Lung microvascular endothelial cell (primary cell): ENCODE measurements at places on chromosomes 3 and 15. TPM values are rescaled to one million over a fixed set of nuclear protein-coding genes. Genes with fewer than 3 reads are reported as not detected.
A peak's percentile ranks its signal among the peaks of the same experiment; 100 is the strongest.

The NANOGP8 gene
- total RNA-seq: not detected in 2 replicates

The CDCP1 gene
- total RNA-seq: under 0.01 and 0.44 TPM in 2 replicates

The FHIT gene
- total RNA-seq: 0.22 and 0.79 TPM in 2 replicates

GRCh38 chr15:29568840-29569532, 253.3 kb downstream of the TJP1 start:
- DNase-seq: no peak

DNA sequence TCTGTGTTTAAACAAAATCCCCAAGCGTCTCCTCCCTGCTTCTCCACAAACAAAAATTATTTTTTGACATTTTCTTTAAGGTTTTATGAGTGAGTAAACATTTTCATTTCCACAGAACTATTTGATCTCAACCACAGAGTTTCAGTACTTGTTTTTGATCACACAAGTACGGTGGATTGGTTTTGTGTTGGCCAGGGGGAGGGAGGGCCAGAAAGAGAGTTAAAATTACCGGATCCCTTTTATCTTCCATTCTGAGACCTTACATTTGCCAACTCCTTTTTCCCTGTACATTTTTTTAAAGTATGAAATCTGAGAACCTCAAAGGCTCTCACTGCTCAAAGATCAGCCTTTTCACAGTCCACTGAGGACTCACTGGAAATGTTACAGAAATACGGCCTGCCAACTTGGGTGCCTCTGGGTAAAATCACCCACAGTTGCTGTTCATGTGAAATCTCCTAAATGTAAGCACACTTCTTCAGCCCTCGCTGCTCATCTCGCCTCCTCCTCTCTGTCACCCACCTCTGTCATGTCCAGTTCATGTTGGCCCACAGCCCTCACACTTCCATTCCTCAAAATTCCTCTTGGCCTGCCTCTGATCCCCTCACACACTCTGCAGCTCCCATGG, 1.7 kb downstream of the HOMER2 start:
- DNase-seq: no peak

- DNase-seq: no peak
These were observed 285.9 kb upstream of the VEPH1 start for GRCh38 chr3:157789162-157789561.

- peak; percentile 62 for DNase-seq
These were observed 32.4 kb downstream of the LEO1 start for GRCh38 chr15:51939216-51939615.

DNA sequence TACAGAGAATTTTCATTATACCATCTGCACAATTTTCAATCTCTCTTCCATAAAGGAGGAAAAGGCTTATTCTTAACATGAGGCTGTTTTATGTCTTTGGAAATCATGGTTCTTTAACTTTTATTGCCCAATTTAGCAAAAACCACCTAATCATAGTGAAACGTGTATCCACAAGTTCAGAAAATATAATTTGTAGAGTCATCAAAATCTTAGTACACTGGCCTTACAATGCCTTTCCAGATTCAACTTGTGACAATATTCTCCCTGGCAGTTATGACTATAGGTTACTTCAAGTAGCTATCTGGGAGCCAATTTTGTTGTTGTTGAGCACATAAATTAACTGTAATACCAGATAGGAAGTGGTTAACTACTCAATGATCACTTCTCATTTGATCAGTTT, 10.9 kb downstream of the BNIP2 start:
- DNase-seq: no peak

- DNase-seq: no peak
These were observed 78.6 kb downstream of the MLH1 start for GRCh38 chr3:37071921-37072320.
